Fibroblast of skin of left biceps (primary cell): ENCODE measurements at places on chromosomes 12 and 14.

DNA sequence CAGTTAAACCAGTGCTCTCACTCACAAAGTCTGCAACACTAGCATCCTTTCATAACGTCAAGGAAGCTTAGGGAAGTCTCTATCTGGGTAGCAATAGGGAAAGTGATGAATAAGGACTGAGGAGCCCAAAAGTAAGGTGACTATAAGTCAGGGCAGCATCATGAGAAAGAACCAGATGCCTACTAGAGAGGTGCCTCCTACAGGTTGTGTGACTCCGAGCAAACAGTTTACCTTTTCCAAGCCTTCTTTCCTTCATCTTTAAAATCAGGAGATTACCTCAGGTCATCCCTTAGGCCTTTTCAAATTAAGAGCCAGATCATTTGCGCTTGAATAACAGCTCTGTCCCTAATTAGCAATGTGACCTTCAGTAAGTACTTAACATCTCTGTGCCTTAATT, 40.2 kb downstream of the RTN1 start:
- no peak for DNase-seq

DNA sequence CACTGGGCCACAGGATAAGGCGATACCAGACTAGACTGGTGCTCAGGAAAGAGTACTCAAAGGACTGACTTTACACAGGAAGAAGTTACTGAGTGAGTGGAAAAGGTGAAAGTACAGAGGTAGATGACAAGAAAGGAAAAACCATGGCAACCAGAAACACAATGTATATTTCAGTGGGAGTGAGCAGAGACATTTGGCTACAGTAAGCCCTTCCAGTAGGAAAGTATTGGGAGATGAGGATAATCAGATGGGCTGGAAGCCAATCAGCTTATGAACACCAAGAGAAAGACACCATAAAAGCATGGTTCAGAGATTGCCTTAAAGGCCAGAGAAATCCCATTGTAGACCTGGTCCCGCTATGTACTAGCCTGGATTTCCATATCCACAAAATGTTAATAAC, 51.6 kb downstream of the TMTC1 start:
- DNase-seq, result no peak

DNA sequence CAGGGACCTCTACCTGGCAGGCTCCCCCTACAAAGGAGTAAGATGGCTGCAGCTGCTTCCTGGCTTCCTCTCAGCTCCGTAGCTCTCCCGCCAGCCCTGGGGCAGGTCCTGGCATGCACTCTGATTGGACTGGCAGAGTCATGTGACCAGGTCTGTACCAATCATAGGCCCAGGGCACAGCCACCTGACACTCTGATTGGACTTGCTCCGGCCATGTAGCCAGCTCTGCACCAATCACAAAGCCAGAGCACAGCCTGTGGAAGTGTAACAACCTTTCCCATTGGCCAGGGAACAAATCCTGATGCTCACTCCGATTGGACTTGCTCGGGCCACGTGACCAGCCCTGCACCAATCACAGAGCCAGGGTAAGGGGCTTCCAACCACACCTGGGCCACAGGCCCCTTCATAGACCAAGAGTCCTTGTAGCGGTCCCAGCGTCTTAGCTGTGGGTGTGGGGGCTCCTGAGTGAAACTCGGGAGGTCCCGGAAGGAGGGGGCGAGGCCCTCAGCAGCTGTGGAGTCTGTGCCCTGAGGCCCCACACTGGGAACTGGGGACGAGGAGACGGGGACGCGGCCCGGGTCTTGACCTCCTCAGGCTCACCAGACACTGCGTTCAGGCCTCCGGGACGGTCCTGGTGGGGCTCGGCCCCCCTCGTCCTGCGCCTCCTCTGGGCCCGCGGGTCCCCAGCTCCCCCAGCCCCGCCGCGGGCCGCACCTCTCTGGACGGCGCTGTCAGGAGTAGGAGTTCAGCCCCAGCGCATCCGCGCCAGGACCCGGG, 210.6 kb downstream of the ADGRD1 start:
- no peak for DNase-seq

- no peak for DNase-seq
Observed at GRCh38 chr12:54058128-54058768, 4.6 kb downstream of the HOXC4 start.

GRCh38 chr14:46091819-46092218, 559.8 kb downstream of the RPL10L start:
- DNase-seq, result no peak

GRCh38 chr12:99658671-99659349, 11.3 kb downstream of the GARIN6 start:
- no peak for DNase-seq

DNA sequence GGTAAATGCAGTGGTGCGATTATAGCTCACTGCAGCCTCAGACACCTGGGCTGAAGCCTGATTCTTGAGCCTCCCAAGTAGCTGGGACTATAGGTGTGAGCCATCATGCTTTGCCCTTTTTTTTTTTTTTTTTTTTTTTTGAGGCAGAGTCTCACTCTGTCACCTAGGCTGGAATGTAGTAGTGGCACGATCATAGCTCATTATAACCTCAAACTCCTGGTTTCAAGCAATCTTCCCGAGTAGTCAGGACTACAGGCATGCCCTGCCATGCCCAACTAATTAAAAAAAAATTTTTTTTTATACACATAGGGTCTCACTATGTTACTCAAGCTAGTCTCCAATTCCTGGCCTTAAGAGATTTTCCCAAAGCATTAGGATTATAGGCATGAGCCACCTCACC, 6.9 kb downstream of the ATP2A2 start:
- DNase-seq, result no peak

DNA sequence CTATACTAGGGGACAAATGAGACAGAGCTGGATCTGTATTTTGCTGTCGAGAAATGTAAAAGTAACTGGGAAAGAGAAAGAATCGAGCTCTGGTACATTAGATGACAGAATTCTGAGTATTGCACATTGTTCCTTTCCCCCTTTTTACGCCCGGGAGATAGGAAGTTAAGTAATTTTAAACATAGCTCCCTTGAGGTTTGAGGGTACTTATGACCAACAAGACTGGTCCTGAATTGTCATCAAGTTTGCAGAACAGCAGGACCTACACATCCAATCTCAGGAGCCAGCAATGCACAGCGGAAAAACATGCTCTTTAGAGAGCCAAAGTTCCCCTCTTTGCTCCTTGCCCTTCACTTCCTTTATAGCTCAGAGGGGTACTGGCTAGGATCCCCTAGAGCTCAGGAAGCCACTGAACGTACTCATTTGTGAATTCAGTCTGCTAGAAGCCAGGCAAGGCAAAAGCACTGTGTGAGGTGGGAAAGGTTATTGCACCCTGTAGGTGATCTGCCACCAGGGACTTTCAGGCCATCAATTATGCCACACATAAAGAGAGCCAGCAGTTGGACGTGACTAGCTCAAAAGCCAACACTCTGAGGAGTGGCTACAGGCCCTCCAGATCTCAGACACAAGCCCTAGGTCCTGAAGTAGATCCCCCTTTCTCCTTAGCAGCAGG, 333.8 kb downstream of the KCNH5 start:
- DNase-seq, result no peak

GRCh38 chr12:7498809-7499208, 4.8 kb downstream of the CD163 start:
- peak; percentile 98 for DNase-seq

- DNase-seq, result peak; percentile 61
Observed at GRCh38 chr14:23160924-23161522, 22.4 kb downstream of the SLC7A8 start.

DNA sequence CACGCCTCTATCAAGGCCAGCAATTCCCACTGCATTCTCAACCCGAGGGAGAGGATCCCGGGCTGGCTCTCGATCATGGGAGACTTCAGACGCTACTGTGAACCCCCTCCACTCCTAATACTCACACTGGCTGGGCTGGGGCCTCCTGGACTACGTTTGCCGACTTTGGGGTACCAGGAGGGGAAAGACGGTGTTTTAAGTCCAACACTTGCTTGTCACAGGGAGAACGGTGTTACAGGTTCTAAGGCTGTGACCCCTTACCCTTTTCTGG, 463 bp downstream of the NACA start:
- DNase-seq, result no peak

DNA sequence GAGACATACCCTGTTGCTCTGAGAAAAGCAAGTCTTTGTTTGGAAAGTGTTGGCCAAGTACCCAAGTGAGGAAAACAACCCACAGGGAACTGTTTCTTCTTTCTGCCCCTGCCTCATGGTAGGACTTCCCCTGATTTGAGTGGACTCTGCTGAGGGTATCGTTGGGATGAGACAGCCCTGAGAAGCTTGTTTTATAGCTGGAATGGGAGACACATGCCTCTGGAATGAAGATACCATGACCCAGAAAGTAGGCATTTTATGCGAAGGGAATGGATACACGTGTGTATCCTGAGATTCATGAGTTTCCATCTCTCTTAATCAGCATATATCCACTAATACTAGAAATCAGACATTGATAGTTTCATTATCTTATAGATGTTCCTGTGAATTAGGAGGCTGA, 382.3 kb downstream of the ATP23 start:
- DNase-seq, result no peak

- DNase-seq, result no peak
Observed at GRCh38 chr14:53152184-53152886, 788 bp downstream of the DDHD1 start.

- no peak for DNase-seq
Observed at GRCh38 chr12:56391721-56392120, 29.1 kb upstream of the APOF start.

DNA sequence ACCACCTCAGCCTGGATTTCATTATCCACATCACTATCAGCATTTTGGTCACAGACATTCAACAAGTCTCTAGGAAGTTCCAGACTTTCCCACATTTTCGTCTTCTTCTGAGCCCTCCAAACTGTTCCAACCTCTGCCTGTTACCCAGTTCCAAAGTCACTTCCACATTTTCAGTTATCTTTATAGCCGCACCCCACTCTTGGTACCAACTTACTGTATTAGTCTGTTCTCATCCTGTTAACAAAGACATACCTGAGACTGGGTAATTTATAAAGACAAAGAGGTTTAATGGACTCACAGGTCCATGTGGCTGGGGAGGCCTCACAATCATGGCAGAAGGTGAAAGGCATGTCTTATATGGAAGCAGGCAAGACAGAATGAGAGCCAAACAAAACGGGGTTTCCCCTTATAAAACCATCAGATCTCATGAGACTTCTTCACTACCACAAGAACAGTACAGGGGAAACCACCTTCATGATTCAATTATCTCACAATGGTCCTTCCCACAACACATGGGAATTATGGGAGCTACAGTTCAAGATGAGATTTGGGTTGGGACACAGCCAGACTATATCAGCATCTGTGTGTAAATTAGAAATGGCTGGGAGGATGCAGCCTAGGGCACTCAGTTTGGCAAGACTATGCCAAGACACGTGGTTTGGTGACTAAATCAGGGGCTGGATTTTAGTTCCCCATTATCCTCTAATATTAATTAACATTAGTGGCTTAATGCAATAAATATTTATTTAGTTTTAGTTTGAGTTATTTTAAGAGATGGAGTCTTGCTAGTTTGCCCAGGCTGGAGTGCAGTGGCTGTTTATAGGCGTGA, 16.2 kb upstream of the FUT8 start:
- no peak for DNase-seq

DNA sequence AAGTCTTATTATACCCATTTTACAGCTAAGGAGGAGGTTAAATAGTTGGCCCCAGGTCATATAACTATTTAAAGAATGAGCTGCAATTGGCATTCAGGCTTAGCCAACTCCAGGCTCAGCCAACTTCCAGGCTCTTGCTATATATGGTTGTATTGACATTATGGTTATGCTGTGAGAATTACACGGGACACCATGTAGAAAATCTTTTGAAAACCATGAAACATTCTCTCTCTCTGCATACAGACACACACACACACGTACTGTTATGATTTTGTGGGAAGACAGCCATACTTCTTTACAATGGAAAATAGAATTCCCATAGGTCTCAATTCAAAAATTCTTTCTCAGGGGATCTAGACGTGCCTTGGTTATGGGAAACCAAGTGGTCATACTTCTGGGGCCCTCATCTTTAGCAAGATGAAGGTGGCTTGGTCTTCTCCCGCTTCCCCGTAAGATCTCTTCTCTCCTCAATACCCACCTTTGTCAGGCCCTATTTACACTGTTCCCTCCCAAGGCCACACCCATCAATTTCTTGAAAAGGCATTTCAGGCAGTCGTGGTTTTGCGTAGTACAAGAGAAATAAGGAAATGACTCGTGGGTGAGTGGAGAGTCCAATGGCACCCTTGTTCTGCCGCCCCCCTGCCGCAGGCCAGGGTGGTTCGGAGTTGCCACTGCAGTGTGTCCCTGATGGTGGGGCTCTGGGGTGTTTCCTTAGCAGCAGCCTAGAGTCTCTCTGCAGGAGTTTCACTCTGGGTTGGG, 10.0 kb upstream of the GPRC5A start:
- no peak for DNase-seq

DNA sequence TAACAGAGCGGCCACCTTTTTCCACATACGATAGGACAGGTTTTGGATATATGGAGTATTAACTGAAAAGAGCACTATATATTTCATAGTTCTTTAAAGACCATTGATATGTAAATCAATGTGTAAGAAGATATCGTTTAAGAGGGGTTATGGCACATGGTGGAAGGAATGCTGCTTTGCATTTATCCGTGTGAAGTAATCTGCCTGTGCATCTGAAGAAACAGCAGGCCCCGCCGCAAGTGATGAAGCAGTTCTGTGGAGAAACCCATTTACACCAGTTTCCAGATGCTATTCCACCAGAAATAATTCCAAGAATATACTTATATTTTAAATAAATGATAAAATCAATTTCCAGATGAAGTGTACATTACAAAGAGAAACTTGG, 72.4 kb downstream of the BICD1 start:
- DNase-seq, result no peak

GRCh38 chr14:43778570-43778936, 728.5 kb downstream of the FSCB start:
- no peak for DNase-seq

DNA sequence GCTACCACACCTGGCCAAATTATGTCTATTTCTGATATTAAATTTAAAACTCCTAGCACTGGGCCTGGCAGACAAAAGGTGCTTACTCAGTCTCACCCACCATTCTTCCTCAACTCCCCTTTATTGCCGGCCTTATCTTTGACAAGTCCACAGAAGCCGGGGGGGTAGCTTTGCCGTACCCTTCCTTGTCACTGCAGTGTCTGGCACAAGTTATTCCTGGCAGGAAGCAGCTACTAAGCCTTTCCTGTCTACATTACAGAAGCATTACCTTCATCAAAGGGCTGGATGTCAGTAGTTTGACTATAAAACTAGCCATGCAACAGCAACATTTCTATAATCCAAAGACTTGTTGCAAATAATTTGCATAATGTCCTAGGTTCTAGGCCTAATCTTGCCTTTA, 127.1 kb downstream of the PRICKLE1 start:
- no peak for DNase-seq

DNA sequence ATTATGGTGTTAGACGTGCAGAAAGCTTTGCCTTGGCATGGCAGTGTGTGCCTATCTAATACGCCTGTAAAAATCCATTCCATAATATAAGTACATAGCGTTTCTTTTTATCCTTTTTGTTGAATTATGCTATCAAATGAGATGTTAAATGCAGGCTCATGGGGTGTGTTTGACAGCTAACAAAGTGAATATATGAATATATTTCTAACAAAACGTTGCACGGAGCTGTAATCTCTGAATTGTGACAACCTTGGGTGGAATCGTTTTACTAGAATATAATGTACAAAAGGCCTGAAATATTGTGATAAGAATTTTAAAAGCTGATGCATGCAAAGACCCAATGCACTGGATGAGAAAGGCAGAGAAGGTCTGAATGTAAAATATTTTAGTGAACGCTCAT, 763.7 kb upstream of the TMEM132C start:
- DNase-seq, result no peak

GRCh38 chr14:71437870-71438269, 494.4 kb upstream of the RGS6 start:
- DNase-seq, result no peak

GRCh38 chr12:3113671-3114325, 36.6 kb downstream of the TSPAN9 start:
- DNase-seq, result no peak
